ENCODE measurements at places on chromosomes 5 and 9. TPM values are rescaled to one million over a fixed set of nuclear protein-coding genes. Genes with fewer than 3 reads are reported as not detected.

The ELAVL2 gene
- 311 TPM for total RNA-seq

The ZNF454 gene
- 9.0 TPM for total RNA-seq

The FOXD1 gene
- 0.82 TPM for total RNA-seq

The TMEM267 gene
- 9.8 TPM for total RNA-seq

The OR2V1 gene
- total RNA-seq = not detected

The CYSRT1 gene
- under 0.01 TPM for total RNA-seq

The TEX48 gene
- not detected for total RNA-seq

The ARSB gene
- 20.4 TPM for total RNA-seq

The PDZD2 gene
- 14.7 TPM for total RNA-seq

The ANKRD18B gene
- not detected for total RNA-seq

The PCDHA2 gene
- 10.6 TPM for total RNA-seq

The RAB24 gene
- 14.3 TPM for total RNA-seq

The ACTBL2 gene
- total RNA-seq = not detected

The CRAT gene
- total RNA-seq = 12.2 TPM

The LCP2 gene
- total RNA-seq = 1.2 TPM

The ALDH7A1 gene
- 38.3 TPM for total RNA-seq

The PFN3 gene
- 0.82 TPM for total RNA-seq

The EXD3 gene
- 12.6 TPM for total RNA-seq

The NKD2 gene
- total RNA-seq = 2.9 TPM

The FAM153A gene
- total RNA-seq = 2.4 TPM

The KIF4B gene
- 0.41 TPM for total RNA-seq

The ANKH gene
- total RNA-seq = 62.8 TPM

The ZDHHC11B gene
- 4.5 TPM for total RNA-seq

The FOCAD gene
- total RNA-seq = 237 TPM

The F12 gene
- 2.4 TPM for total RNA-seq

The GAS1 gene
- 18.3 TPM for total RNA-seq

The LIFR gene
- total RNA-seq = 48.1 TPM

The LHX3 gene
- total RNA-seq = not detected

The LCN2 gene
- total RNA-seq = not detected

The SMIM15 gene
- 35.1 TPM for total RNA-seq

The IRX1 gene
- total RNA-seq = 0.41 TPM

The LOX gene
- total RNA-seq = 3.3 TPM

The KIF20A gene
- total RNA-seq = 4.1 TPM

The SLC34A1 gene
- not detected for total RNA-seq

The FOXD4L3 gene
- total RNA-seq = not detected

The FBP2 gene
- not detected for total RNA-seq

The ERP44 gene
- total RNA-seq = 24.5 TPM

The TPPP gene
- total RNA-seq = 13.5 TPM

The PCDHA4 gene
- total RNA-seq = 12.2 TPM

The SPATA31E1 gene
- not detected for total RNA-seq

The OLFML2A gene
- total RNA-seq = 1.6 TPM

The PCDHGB5 gene
- total RNA-seq = 13.0 TPM

The PCDHGA7 gene
- 4.9 TPM for total RNA-seq

The PHF19 gene
- 3.7 TPM for total RNA-seq

The PCDHB10 gene
- total RNA-seq = 13.9 TPM

The PCSK5 gene
- total RNA-seq = 15.5 TPM

The SYNPO gene
- total RNA-seq = 3.7 TPM

The NRG2 gene
- 5.3 TPM for total RNA-seq

The ANKRD31 gene
- total RNA-seq = 0.82 TPM

All from frontal cortex (tissue), 4 donors.